BJ (cell line): ENCODE measurements at places on chromosomes 7 and 10.

GRCh38 chr10:103111031-103111917 lies 81.8 kb downstream of the NT5C2 start:
- DNase-seq = no peak

DNA sequence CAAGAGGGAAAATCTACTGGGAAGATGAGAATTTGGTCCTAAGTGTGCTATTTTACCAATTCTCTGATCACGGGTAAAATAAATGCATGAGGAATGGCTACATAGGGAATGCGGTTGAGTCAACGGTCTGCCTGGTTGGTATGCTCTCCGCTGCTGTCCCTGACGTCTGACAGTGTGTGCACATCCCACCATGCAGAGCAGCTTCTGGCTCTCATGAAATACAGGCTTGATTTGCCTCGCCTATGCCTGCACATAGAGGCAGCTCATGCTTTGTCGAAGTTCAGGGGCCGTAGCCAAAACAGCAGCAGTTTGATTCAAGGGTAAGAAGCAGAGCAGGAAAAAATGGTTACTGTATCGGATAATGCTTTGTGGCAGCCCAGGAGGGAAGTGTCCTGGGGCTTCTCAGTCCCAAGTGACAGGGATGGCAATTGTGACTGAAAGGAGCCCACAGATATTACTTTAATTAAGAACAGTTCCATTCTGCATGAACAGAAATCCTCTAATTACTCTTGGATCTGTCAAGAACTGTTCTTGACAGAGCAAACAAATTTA lies 268.4 kb upstream of the SLC26A5 start:
- no peak for DNase-seq

- DNase-seq = no peak
Measured at GRCh38 chr10:82409671-82410070, 534.7 kb downstream of the NRG3 start.

DNA sequence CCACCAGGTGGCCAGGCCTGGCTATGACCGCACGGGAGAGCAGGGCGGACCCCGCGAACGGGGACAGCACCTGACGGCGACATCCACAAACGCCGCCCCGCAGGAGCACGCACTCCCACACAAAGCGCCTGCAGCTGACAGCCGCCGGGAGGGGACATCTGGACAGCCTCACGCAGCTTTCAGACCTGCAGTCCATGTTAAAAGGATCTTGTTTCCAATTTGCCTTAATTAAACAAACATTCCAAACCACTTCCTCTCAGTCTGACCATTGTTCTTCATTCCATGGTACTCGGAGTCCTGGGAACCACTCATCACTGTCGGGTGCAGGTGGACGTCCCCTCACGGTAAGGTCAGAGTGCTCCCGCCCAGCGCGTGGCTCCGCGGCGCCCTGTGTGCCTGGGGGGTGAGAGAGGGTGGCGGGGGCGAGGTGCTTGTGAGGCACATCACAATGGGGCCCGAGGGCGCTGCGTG lies 5.9 kb upstream of the GPER1 start:
- no peak for DNase-seq

DNA sequence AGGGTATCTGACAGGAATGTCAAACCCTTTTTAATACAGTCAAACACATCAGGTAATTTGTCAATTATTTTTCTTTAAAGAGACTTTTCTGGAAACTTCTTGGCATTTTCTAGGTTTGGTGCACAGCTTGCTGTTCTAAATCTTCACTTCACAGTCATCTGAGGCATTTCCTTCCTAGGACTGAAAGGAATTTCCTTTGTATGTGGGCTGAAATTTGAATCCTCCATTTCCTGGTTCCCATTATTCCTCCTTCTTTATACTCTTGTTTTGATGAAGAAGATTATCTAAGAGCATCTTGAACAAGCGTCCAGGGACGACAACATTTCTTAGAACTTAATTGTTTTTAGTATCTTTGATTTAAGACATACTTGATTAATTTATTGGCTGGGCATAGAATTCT lies 24.9 kb downstream of the CALD1 start:
- no peak for DNase-seq

GRCh38 chr10:28008054-28008453 lies 9.2 kb upstream of the ODAD2 start:
- DNase-seq = no peak

DNA sequence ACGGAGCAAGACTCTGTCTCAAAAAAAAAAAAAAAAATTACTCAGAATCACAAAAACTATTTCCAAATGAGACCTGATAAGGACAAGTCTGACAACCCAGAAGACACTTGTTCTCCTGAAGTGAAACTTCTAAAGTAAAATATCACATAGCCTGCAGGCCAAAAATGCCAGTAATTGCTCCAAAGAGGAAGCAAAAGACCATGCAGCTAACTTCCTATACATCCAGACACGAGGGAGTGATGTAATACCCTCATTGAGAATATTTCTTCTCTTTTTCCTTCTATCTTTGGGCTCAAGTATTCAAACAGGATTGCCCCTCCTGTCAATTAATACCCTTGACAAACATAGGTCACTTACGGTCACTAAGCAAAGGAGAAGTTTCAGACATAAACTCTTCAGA lies 31.2 kb downstream of the ARMH3 start:
- DNase-seq = no peak

- DNase-seq = no peak
Measured at GRCh38 chr10:121518333-121518732, 79.9 kb downstream of the FGFR2 start.

DNA sequence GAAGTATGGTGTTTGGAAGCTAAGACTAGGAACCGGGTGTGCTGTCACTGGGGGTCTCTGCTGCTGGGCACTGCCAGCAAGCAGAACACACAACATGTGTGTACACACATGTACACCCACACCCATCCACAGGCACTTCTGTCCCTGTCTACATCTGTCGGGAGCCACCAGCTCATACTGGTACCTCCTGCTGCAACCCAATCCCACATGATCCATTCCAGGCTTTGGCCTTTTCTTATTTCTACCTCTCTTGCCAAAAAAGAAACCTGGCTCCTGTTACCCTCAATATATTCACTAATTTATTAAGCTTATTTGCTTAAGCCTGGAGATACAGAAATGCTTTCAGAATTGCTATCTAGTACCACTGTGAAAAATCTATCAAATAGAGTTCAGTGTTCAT lies 246.0 kb downstream of the DIP2C start:
- no peak for DNase-seq

GRCh38 chr10:68172324-68172723 lies 59.6 kb downstream of the ATOH7 start:
- DNase-seq = no peak
